ENCODE measurements at places on chromosomes 11 and 22.

DNA sequence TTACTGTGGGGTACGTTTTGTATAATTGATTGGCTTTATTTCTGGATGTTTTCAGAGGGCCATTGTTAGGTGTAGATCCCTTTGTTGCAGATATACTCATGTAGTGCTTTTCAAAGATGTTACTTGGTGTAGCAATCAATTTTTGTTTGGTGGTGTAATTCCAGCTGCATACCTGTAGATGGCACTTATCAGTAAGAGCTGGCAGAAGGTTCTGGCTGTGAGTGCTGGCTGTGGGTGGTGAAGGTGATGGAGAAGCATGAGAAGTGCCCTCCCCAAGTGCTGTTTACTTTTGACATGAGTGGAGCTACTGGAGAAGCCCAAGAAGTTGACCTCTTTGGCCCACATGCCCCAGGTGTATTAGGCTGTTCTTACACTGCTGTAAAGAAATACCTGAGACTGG, 1074.9 kb downstream of the FAM181B start:
- no peak for DNase-seq

DNA sequence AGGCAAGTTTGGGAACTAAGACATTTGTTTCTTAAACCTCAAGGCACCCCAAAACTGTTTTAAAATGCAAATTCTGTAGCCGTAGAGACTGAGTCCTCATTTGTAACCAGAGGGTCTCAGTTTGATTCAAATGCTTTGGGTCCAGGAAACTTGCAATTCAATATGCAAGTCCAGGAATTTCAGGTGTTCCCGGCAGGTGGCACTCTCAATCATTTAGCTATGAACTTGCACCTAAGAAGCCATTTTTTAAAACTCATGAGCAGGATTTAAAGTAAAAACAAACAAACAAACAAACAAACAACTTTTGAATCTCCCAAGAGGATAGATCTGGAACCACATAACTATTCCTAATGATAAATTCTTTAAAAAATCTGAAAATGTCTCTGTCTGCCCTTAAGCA, 8.7 kb upstream of the ABTB2 start:
- DNase-seq, result no peak

- no peak for DNase-seq
Observed at GRCh38 chr22:36775586-36775963, 344 bp downstream of the IFT27 start.

DNA sequence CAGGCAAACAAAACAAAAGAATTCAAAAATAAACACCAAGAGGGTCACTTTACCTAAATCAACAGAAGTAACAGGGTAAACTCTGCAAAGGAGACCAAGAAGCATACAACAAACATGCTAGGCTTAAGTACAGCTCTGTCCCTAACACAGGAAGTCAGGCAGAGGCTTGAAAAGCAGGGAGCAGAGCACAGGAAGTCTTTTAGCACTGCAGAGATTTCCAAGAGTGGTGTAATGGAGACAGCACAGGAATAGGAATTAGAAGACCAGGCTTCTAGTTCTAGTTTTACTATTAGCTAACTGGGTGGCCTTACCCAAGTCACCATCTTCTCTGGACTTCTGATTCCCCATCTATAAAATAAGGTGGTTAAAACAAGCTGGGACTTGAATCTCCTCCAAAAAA, 1.9 kb downstream of the RBFOX2 start:
- no peak for DNase-seq

DNA sequence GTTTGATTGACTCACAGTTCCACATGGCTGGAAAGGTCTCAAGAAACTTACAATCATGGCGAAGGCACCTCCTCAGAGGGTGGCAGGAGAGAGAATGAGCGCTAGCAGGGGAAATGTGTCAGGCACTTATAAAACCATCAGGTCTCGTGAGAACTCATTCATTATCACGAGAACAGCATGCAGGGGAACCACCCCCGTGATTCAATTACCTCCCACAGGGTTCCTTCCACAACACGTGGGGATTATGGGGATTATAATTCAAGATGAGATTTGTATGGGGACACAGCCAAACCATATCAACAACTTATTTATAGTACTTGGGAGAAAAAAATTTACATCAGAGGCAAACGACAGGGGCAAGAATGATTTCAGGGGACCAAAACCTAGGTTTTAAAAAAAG, 3.0 kb downstream of the ME3 start:
- DNase-seq, result no peak

GRCh38 chr22:49540084-49540912, 287.4 kb downstream of the BRD1 start:
- DNase-seq, result no peak

DNA sequence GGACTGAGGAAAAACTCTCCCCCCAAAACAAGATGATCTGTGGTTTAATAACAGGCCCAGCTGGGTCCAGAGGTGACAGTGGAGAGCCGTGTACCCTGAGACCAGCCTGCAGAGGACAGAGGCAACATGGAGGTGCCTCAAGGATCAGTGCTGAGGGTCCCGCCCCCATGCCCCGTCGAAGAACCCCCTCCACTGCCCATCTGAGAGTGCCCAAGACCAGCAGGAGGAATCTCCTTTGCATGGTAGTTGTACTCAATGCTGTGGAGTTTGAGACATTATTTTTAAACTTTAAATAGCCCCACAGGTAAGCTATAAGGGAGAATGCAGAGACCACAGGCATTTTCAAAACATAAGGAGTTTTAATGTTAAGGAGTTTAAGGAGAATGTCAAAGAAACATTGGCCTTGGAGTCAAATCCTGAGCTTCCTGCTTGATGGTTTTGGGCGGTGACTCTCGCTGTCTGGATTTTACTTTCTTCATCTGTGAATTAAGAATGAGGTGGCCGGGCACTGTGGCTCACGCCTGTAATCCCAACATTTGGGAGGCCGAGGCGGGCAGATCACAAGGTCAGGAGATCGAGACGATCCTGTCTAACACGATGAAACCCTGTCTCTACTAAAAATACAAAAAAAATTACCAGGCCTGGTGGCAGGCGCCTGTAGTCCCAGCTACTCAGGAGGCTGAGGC, 6.8 kb downstream of the APOL1 start:
- no peak for DNase-seq

GRCh38 chr11:65944191-65944590, 1.1 kb upstream of the TSGA10IP start:
- no peak for DNase-seq

DNA sequence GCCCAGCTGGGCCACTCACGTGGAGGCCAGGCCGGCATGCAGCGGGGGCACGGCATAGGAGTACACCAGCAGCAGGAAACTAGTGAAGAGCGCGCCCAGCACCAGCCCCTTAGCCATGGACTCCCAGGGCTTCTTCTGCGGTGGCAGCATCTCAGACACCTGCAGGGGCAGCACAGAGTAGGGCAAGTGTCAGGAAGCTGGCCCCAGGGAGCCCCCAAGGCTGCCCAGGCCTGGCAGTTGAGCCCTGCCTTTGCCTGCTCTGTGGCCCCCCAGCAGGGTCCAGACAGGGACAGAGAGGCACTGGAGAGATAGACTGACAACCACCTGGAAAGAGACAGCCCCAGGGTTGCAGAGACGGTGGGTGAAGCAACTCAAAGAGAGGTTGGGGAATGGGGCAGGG, 10.7 kb upstream of the SEC14L6 start:
- no peak for DNase-seq

DNA sequence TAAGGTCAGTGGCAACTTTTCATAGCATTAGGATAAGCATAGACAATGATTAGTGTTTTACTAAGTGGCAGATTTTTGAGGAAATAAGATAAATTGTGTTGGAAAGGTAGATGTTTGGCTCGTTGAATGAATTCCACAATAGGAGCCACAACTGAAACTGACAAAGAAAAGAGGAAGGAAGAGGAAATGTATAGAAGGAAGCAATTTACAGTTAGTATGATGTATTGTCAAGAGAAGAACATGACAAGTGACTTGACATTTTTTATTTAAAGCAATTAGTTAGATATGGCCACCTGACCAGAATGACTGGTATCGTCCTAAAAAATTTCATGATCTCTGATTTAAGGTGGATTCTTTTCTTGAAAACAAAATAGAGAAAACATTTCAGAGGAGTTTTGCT, 3.1 kb upstream of the RAG2 start:
- no peak for DNase-seq

- DNase-seq, result no peak
Observed at GRCh38 chr22:45456811-45457210, 43.3 kb downstream of the RIBC2 start.

DNA sequence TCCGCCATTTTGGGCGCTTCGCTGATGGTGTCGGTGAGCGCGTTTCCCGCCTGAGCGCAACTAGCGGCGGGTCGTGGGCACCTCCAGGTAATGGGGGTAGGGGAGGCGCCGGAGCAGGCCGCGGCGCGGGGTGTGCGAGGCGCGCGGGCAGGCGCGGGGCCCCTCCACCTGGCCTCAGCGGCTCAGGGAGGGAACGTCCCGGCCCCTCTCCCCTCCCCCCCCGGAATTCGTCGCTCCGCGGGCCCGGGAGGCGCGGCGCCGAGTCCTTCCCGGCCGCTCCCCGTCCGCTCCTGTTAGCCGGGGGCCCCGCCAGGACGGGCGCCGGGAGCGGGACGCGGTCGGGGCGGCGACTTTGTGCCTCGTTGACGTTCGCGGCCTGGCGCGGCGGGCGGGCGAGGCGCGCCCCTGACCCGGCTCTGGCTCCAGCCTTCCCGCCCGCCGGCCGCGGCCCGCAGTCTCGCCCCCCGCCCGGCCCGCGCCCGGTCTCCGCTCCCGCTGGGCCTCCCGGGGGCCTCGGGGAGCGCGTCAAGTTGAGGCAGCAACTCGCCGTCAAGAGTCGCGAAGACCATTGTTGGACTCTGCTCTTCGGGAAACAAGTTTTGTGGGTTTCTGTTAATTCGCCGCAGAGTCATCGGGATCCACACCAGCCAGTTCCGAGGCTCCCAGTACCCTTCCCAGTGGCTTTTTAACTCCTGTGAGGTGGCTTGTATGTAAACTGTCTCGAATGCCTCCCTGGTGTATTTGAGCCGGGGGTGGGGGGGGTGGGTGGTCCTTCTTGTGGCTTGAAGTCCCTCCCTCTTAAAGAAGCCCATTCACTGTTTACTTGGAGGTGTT, at the start of gene PPP6R3:
Gene PPP6R3 (plus strand): TSS at position 12 of the 834 bp plus-strand sequence. CDS start 76,913 bp downstream, outside the sequence.
- no peak for DNase-seq

DNA sequence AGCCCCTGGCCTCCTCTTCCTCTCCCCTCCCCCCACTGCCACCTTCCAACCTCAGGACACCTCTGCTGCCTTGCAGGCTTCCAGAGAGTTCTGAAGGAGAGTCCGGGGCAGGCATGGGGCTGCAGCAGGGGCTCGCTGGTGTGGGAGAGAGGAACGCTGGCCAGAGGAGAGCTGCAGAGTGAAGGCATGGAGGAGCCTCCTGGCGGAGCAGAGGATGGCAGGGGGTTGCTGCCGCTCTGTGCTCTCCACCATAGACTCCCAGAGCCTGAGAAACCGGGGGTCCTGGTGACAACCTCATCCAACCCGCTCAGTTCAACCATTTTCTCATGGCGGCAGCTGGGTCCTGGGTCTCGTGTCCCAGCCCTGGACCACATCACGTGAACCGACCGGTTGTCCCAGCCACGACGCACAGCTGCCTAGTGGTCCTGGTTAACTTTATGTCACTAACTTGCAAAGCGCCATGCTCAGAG, 17.5 kb downstream of the MRGPRG start:
- DNase-seq, result no peak

GRCh38 chr22:44026630-44027511, 2.8 kb downstream of the PARVB start:
- DNase-seq, result peak; percentile 11

DNA sequence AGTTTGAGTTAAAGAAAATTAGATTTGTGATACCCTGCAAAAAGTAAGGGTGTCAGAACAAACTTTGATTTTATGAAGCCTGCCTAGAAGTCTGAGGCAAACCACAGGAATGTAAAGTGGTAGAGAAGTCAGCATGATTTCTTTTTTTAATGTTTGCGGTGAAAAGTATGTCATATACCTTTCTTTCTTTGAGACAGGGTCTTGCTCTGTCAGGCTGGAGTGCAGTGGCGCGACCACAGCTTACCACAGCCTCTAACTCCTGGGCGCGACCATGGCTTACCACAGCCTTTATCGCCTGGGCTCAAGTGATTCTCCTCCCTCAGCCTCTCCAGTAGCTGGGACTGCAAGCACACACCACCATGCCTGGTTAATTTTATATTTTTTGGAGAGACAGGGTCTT, 4.7 kb downstream of the API5 start:
- DNase-seq, result no peak

- no peak for DNase-seq
Observed at GRCh38 chr22:48240935-48241230, 1478.4 kb downstream of the TBC1D22A start.
